ENCODE measurements at places on chromosomes 3 and 15.

DNA sequence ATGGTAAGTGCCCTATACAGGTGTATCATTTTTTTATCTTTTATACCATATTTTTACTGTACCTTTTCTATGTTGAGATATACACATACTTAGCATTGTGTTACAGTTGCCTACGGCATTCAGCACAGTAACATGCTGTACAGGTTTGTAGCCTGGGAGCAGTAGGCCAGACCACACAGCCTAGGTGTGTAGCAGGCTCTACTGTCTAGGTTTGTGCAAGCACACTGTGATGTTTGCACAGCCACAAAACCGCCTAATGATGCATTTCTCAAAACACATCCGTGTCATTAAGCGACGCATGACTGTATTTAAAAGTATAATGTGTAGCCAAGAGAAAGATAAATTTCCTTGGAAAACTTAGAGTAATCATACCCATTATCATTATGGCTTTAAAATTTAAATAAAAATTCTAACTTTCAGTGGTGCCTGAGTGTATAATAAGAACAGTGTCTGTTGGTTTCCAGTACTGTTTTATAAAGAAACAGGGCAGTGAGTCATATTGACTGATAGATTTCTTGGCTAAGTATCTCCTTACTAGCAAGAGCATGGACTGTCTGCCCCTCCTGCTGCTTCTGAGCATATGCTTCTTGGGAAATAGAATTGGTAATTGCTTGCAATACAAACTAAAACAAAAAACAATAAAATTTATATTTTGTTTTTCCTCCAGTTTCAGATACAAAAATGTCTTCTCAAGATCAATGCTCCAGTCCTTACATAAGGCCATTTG lies 18.3 kb downstream of the CALML4 start:
- DNase-seq: peak; percentile 68

- DNase-seq: no peak
Measured at GRCh38 chr3:126146525-126147146, 33.8 kb downstream of the ALDH1L1 start.

DNA sequence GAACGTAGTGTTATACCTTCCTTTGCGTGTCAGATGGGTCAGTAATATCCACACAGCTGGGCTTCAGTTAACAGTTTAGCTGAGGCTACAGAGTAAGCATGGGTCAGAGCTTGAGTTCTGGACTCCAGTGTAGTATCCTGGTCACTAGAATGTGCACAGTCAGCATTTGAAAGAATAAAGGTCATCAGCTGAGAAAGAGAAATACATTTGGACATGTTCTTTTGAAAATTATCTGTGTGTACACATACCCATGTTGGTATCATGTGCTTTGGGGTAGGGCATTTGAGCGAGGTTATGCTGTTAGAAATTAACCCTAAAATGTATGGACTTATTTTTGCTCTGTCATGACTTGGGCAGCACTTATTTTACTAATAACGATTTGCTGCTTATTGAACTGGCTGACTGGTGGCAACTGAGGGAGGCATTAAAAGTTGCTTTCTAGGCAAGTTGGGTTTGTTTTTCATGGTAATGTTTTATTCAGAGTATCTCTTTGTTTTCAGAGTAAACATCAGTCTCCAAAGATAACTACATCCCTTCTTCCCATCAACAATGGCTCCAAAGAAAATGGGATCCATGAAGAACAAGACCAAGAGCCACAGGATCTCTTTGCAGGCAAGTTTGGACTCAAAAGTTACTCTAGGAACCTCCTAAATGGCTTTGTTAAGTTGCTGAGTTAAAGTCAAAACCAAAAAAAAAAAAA lies 16.4 kb downstream of the SNX1 start:
- no peak for DNase-seq

DNA sequence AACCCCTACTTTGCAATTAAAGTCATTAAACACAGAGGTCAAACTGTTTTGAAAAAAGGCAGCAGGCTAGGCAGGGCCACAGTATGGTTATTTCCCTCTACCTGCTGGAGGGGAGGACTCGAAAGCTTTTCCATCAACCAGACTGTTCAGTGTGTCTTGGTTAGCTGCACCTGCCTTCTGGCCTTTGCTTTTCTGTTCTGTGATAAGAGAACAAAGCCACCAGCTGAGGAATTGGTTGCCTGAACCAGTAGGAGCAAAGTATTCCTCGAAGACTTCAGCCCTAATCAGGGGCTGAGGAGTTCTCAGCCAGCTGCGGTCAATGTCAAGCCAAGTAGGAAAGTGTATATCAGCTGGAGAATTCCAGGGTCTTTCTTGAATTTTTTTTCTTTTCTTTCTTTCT lies 132.5 kb downstream of the SOX2 start:
- no peak for DNase-seq

DNA sequence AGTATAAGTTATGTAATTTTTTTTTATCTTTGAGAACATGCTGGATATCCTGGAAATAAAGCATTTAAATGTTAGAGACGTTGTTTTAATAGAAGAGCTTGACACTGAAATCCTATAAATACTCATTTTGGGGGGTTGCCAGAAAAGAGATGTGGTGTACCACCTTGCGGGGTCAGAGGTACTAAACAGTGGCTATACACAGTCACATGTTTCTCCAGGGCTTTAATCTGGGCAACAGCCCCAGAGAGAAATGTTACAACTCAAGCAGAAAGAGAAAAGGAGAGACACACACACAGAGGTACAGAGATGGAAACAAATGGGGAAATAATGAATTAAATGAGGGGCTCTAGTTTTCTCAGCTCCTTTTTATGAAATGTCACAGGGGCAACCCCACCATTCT lies 113.8 kb downstream of the SENP2 start:
- no peak for DNase-seq

DNA sequence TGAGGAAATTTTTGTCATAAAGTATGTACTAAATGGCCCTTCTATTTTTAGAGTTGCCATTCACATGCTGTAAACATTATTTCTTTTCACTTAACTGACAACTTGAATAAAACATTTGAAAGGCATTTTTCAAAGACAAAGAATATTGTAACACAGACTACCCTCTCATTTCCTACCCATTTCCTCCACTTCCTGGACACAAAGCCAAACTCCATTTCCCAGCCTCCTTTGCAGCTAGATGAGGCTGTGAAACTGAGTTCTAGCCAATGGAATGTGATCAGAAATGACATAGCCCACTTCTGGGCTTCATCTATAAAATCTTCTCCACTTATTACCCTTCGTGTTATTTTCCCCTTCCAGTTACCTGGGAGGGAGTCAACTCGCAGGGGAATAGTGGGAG lies 288.9 kb upstream of the DPH6 start:
- DNase-seq: peak; percentile 16

DNA sequence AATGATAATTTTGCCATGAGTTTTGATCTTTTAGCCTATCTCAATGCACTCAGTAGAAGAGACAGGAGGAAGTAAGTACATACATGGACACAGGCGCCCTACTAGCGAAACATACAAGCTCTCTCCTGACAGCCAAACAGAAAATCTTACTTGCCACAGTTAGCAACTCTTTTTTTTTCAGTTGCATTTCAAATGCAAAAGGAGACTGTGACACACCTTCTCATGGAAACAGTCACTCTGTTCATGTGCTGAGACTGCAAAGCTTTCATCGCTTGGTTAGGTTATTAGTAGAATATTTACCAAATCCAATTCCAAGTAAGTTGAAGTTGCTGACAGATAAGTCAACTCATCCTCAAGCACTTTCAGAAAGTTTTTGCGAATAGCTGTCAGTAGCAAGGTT lies 223.3 kb downstream of the FOXP1 start:
- DNase-seq: no peak

DNA sequence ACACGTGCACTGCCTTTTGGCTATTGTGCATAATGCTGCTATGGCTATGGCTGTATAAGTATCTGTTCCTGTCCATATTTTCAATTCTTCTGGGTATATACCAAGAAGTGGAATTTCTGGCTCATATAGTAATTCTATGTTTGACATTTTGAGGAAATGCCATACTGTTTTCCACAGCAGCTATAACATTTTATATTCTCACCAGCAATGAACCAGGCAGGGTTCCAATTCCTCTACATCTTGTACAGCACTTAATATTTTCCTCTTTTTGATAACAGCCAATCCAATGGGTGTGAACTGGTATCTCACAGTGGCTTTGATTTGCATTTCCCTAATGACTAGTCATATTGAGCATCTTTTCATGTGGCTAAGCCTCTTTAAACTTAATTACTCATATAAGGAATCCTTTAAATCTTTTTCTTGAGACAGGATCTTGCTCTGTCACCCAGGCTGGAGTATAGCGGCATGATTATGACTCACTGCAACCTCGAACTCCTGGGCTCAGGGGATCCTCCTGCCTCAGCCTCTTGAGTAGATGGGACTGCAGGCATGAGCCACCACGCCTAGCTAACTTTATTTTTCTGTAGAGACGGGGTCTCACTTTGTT lies 38.1 kb upstream of the IGDCC4 start:
- peak; percentile 50 for DNase-seq

All from fibroblast of skin of right biceps (primary cell).